ENCODE measurements at places on chromosomes 5 and 9.

GRCh38 chr9:34408173-34408572 is 31.5 kb upstream of the MYORG start:
- no peak for DNase-seq

GRCh38 chr9:94144394-94144793 is 60.1 kb downstream of the PTPDC1 start:
- DNase-seq: no peak

- DNase-seq: no peak
Measured at GRCh38 chr5:96245140-96246091, 187.6 kb downstream of the PCSK1 start.

- DNase-seq: no peak
Measured at GRCh38 chr5:172779691-172780341, 8.8 kb upstream of the DUSP1 start.

- no peak for DNase-seq
Measured at GRCh38 chr5:133048993-133049725, 2.7 kb upstream of the HSPA4 start.

DNA sequence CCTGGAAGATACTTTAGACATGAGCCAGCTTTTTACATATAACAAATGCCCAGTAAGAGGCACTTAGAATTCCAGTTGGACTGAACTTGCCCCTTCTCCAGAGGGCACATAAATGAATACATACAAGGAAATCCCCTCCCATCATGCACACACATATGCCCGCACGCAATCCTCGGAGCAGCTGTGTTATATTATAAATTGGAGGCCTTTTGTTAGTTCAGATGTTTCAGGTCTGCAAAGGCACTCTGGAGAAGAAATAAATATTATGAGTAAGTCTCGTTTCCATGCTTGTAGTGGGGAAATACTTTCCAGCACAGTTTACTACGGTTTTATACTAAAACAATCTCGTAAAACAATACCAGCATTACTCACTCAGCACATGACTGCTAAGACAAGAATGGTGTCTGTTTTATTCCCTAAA is 17.6 kb upstream of the MUSK start:
- DNase-seq: no peak

DNA sequence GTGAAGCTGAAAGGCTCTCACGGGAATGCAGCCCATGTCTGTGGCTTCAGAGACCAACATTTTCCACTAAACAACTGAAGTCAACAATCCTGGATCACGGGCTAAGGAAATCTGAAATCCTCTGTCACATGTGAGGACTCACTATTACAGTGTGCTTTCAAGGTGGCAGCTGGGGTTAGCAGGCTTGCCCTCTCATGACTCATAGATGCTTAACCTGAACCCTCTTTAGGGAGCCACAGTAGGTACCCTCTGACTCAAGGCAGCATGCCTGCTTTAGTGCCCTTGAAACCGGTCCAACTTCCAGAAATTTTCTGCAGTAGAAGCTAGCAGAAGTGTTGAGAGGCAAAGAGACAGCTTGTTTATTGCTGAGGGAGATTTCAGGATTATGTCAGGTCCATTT is 232.5 kb downstream of the GABRB2 start:
- DNase-seq: no peak

GRCh38 chr5:135890867-135891266 is 4.8 kb downstream of the IL9 start:
- no peak for DNase-seq

GRCh38 chr5:39197556-39197955 is 21.8 kb downstream of the FYB1 start:
- DNase-seq: no peak

Data from stimulated activated CD8-positive, alpha-beta memory T cell treated with anti-CD3 and anti-CD28 coated beads, Interleukin-4, amount 100 ng/mL, for 1 hour (primary cell).